Dermis blood vessel endothelial cell (primary cell): ENCODE measurements at places on chromosomes 6 and 20.

- DNase-seq: peak; percentile 92
Measured at GRCh38 chr20:52493171-52493721, 301.7 kb upstream of the ZFP64 start.

GRCh38 chr20:42846784-42847490 lies 342.8 kb downstream of the PTPRT start:
- DNase-seq: no peak

DNA sequence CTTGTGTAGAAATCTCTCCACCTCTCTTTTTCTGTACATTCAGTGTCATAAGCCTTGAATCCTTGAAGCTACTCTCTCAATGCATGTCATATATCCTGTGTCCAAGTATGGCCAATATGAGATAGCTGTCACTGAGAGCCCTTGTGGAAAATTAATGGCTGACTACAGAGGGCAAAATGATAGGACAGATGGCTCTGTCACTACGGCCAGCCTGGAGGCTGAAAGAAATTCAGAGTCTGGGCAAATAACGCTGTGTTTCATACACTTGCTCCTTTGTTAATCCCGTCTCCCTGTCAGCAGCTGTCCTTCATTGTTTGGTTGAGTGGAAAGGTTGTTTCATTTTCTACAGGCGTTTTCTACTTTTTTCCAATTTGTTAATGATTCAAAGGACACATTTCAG lies 70.4 kb upstream of the VGLL2 start:
- DNase-seq: no peak

- DNase-seq: no peak
Measured at GRCh38 chr20:17589161-17589834, 19.4 kb downstream of the DSTN start.

DNA sequence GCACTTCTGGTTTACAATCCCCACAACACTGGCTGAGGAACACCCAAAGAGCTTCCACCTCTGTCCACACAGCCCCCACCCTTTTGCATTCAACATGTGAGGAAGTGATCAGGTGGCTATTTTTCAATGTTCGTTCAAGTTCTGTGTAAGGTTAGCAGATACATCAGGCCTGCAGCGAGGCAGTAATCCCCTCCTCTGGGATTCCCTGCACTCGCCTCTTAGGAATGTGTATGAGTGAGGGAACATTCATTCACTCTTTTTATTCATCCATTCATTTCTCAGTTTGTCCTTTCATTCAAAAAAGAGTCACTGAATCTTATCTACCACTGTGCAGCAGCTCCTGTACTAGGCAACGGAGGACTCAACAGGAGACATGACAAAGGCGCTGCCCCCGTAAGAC lies 236.4 kb upstream of the PRDM1 start:
- DNase-seq: no peak

- DNase-seq: no peak
Measured at GRCh38 chr6:70823651-70824050, 133.2 kb downstream of the B3GAT2 start.

GRCh38 chr6:75893058-75893775 lies 144.2 kb downstream of the MYO6 start:
- DNase-seq: peak; percentile 87

- DNase-seq: peak; percentile 75
Measured at GRCh38 chr6:136723780-136724179, 68.5 kb downstream of the MAP3K5 start.

GRCh38 chr6:30441171-30441570 lies 48.1 kb upstream of the HLA-E start:
- DNase-seq: no peak
